ENCODE measurements at places on chromosomes 6 and 20. TPM values are rescaled to one million over a fixed set of nuclear protein-coding genes. Genes with fewer than 3 reads are reported as not detected.

Gene JPH2
- total RNA-seq, result 85.1 TPM

Gene PLCG1
- total RNA-seq, result 66.3 TPM

Gene RSPH4A
- 0.52 TPM for total RNA-seq

Gene DEFB132
- total RNA-seq, result not detected

Gene ULBP2
- not detected for total RNA-seq

Gene IRF4
- 3.1 TPM for total RNA-seq

Gene ARMH2
- total RNA-seq, result not detected

Gene HLA-DRA
- 54.3 TPM for total RNA-seq

Gene SCRT2
- not detected for total RNA-seq

Gene TNNC2
- 2,844 TPM for total RNA-seq

Gene CAP2
- total RNA-seq, result 47.5 TPM

Gene GPX5
- total RNA-seq, result not detected

Gene CFAP206
- not detected for total RNA-seq

Gene TENT5A
- total RNA-seq, result 28.2 TPM

Gene BEND6
- total RNA-seq, result not detected

Gene F13A1
- 160 TPM for total RNA-seq

Gene SAPCD1
- 1.0 TPM for total RNA-seq

Gene WDR27
- total RNA-seq, result 24.5 TPM

Gene SRXN1
- 11.0 TPM for total RNA-seq

Gene POFUT1
- total RNA-seq, result 20.4 TPM

Gene ZSCAN16
- 3.7 TPM for total RNA-seq

Gene KIAA1755
- 3.7 TPM for total RNA-seq

Gene C6orf15
- not detected for total RNA-seq

Gene PRPH2
- 5.7 TPM for total RNA-seq

All from skeletal muscle tissue (tissue), 5 donors.